Endothelial cell (in vitro differentiated cells): ENCODE measurements at places on chromosomes 11 and 22. TPM values are rescaled to one million over a fixed set of nuclear protein-coding genes. Genes with fewer than 3 reads are reported as not detected.

GRCh38 chr22:24592851-24593558, at the start of gene LRRC75B:
Gene LRRC75B, minus strand, starts transcription at chr22:24593073. Its CDS starts 34 bp downstream, at chr22:24593039.
- H3K4me3 ChIP-seq, result peak within 1 kb of the TSS; percentile 98
- H3K36me3 ChIP-seq, result no peaks in the 10 kb centered on the region
- no peaks in the 10 kb centered on the region for H3K4me1 ChIP-seq
- H3K27me3 ChIP-seq, result peaks cover 7% of the 10 kb centered on the region

DNA sequence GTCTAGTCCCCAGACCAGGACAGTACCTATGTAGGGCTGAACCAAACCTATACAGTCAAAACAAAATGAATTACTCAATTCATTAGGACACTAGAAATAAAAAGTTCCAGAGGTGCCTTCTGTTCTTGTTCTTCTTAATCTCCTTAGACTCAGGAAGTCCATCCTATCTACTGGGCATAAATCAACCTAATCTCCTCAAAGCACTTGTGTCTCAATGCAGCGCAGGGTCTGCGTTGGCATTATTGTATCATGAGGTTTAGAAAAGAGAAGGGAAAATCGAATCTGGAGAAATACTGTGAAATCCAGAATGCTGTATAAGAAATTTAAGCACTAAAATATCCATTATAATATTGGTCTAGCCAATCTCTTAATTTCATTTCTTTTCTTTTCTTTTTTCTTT, 2.4 kb upstream of the OR10V1 start:
- H3K4me1 ChIP-seq, result peaks cover 4% of the 10 kb centered on the region
- no peak overlapping the region for H3K4me3 ChIP-seq
- no peak for DNase-seq

DNA sequence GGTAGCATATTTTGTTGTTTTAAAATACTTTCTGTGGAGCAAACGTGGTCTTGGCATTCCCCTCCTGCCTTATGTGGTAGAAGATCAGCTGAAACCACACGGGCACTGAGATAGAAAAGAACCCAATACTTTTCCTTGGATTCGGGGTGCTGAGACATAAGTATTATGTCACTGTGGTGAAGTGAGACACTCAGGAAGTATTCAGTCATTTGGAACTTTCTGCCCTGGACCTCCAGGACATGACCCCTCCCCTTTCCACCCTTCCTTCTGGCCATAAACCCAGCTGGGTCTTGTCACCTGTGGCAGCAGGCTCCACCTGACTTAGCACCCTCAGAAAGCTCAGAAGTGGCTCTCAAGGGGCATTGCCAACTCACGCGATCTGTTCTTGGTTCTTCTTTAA, 123.4 kb downstream of the SWAP70 start:
- DNase-seq, result no peak
- H3K4me3 ChIP-seq, result no peak overlapping the region
- peaks cover 13% of the 10 kb centered on the region for H3K36me3 ChIP-seq

- H3K36me3 ChIP-seq, result no peaks in the 10 kb centered on the region
- DNase-seq, result no peak
- H3K4me3 ChIP-seq, result no peak overlapping the region
- H3K27ac ChIP-seq, result no peak overlapping the region
Measured at GRCh38 chr11:7581021-7581590, 67.3 kb downstream of the PPFIBP2 start.

KRTAP5-10 gene
- total RNA-seq, result 0.23 TPM

MTA2 gene
- total RNA-seq, result 157 TPM

PDE2A gene
- total RNA-seq, result 65.9 TPM
